Activated T-cell treated with anti-CD3 and anti-CD28 coated beads, Interleukin-2, amount 50 U/mL, for 48 hours (primary cell): ENCODE measurements at places on chromosomes 11 and 22.

DNA sequence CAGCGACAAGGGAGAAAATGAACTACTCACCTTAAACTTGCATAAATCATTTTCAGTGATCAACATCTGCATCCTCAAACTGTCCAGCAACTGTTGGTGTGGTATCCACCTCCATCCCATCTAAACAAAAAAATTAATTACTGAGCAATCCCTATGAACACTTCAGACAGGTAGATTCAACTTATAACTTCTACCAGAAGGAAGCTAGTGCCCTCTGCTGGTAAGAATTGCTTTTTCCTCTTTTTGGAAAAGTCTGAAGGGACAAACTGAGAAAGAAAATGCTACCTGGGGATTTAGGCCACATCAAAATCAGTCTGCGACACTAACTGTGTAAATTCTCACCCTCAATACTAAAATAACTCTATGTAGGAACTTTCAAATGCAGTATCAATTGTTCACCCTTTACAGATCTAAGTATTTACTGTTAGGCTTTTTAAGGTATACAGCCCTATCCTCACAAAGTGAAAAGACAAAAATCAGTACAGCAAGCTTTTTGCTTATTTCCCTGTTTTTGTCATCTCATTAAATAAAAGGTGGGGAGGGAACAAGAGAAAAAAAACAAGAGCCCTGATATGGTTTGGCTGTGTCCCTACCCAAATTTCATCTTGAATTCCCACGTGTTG is 17.9 kb downstream of the CLNS1A start:
- DNase-seq: no peak

GRCh38 chr11:26332572-26332915 is 614 bp downstream of the ANO3 start:
- DNase-seq: no peak

DNA sequence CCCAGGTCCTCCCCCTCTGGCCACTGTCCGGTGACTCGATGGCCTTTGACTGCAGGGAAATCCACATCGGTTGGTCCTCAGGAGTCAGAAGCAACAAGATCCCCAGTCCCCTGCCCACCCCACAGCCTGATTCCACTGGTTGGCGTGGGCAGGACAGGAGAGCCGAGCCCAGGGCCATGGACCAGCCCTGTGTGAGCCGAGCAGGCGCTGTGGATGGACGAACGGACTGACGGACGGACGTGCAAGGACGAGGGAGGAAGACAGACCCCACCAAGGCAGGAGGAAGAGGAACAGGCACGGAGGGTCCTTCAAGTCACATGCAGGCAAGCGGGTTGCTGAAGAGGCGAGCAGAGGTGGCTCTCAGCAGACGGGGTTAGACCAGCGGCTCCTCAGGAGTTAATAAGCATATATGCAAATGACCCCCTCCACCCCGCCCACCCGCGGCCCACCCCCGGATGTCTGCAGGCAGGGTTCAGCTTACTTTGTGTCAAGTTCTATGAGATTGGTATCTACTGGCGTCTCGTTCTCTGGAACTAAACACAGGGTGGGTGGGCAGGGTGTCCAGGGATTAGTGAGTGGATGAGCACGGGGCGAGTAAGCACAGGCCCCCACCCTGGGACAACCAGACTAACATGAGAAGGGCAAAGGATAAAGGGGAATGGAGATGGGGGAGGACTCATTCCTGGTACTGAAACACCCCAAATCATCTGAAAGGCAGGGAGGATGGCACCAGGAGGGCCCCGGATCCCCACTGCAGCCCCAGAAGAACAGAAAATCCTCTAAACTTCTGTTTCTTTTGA is 26.8 kb downstream of the TPBGL start:
- DNase-seq: no peak

DNA sequence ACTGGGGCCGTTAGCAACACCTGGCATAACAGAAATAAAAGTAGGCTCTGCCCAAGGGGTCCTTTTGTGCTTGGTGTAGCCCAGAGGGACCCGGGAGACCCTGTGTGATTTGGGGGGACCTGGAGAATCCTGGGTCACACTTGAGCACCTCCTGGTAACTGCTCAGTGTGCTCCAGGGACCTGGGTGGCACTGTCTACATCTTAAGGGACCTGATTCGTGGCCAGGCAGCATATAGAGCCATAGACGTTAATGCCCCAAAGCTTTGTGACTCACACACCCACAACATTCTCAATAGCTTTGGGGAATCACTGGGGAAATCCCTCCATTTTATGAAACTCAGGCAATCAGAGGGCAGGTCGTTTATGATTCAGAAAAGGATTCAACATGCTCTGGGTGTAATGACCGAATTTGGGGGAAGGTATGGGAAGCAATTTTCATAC is 3.6 kb upstream of the IGF2 start:
- DNase-seq: peak; percentile 64

DNA sequence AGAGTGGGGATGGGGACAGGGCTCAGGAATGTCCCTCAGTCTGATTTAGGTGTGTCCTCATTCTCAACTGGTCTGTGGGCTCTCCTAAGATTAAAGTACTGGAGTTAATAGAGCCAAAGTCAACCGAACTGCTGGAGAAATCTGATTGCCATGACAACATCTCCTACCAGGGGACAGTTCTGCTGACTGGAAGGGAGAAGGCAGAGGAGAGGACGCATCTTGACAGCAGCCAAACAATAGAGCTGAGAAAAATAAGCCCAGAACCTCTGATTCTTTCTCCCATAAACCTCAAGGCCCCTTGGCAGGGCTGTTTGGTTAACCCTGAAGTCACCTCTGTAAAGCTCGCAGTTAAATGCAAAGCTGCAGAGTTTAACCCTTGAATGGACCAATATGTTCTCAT is 2.8 kb downstream of the KCTD14 start:
- DNase-seq: no peak

DNA sequence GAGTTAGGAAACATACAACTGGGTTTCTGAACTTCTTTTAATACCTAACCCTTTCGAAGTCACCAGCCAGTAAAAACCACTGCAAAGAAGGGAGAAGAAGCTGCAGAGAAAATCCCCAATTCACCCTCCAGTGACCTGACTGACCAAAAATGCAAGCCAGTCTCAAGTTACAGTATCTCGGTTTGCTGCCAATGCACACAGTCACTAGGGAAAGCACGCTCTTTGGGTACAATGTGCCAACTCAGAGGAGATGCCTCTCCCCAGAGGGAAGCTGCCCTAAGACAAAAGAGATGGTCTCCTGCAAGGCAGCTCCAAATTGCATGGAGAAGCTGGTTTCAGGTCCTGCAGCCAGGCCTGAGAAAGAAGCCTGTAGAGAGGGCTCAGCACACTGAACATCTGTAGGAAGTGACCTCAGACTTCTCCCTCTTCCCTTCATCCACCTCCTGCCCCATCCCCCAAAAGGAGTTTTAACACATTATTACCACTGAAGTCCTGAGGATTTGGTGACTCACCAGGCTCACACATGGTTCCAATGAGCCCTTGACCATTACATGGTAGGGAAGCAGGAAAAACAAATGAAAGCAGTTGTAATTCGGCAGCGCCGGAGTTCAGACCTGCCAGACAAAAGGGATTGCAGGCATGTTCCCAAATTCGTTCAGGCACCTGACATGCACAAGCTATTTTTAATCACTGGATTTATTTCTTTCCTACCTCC is 90.1 kb downstream of the ETS1 start:
- no peak for DNase-seq

- DNase-seq: no peak
These were observed 133.4 kb downstream of the DBX1 start for GRCh38 chr11:20026629-20027555.

GRCh38 chr11:69200331-69201065 is 44.8 kb downstream of the SMIM38 start:
- no peak for DNase-seq
